Natural killer cell (primary cell): ENCODE measurements at places on chromosomes 7 and 10.

DNA sequence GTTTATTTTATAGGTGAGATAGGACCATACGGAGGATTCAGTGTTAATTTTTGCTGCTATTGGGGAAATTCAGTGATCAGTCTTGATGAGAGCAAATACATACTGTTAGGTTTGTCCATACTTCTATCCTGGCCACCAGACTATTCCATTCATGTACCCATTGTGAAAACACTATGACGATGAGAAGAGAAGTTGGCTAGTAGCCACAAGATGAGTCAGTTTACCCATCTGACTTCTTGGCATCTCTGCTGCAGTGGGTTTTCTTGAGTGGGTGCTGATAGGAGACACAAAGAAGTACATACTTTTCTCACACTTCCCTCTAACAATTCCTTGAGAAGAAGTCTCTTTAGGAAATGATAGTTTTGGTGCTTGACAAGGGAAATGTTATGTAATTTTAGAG lies 133.1 kb downstream of the TFPI2 start:
- DNase-seq, result no peak

- DNase-seq, result no peak
These were observed 34.1 kb upstream of the SLC26A3 start for GRCh38 chr7:107837145-107837512.

DNA sequence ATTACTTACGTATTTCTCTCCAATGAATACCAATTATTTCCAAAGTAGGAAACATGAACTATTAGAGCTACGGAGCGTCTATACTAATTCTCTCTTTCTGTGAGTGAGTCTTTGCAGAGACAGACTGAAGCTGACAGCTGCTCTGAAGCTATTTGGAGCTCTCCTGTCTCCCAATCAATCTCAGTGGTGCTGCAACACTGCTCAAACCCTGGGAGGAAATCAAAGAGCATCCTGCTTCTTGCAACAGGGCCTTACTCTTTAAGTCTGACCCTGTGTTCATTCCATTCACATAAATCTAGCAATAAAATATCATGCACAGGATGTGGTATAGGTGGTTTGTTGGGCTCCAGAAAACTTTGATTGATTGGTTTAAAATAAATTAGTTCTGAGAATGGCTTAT lies 685.7 kb upstream of the IGFBP3 start:
- no peak for DNase-seq

- DNase-seq, result no peak
These were observed 30.3 kb downstream of the ZAN start for GRCh38 chr7:100763556-100764140.

- no peak for DNase-seq
These were observed 58.1 kb downstream of the PKD1L1 start for GRCh38 chr7:47890125-47890524.

DNA sequence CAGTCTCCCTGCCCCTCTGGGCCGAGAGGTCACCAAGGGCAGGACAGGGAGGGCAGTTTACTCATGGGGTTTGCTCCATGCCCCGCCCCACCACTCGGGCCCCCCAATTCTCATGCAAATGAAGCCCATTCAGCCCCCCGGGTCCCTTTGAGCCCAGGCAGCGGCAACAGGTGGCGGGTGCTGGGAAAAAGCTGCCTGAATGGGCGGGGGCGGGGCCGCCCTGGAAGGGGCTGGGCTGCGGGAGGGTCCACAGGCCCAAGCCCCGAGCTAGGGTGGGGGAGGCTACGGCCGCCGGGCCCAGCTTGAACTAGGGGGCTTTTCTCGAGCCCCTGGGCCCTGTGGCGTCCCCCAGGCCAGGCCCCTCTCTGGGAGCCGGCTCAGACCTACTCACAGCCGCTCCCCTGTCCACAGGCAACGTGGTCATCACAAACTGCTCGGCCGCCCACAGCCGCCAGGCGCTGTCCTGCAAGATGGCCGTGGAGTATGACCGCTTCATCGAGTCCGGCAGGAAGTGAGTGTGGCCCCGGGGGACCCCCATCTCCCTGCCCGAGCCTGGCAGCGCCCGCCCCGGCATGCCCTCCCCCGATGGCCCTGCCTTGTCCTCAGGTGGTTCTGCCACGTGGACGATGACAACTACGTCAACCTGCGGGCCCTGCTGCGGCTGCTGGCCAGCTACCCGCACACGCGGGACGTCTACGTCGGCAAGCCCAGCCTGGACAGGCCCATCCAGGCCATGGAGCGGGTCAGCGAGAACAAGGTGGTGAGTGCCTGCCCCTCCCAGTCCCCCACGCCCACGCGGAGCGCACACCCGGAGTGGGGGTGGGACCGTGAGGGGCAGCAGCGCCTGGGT lies 5.5 kb downstream of the LFNG start:
- DNase-seq, result no peak

GRCh38 chr10:57579926-57580325 lies 687.8 kb downstream of the IPMK start:
- no peak for DNase-seq

- no peak for DNase-seq
These were observed 60.3 kb downstream of the ABI1 start for GRCh38 chr10:26800468-26800867.

- no peak for DNase-seq
These were observed 37.2 kb downstream of the IKZF1 start for GRCh38 chr7:50341724-50342123.

- DNase-seq, result no peak
These were observed 19.3 kb upstream of the SLC35G1 start for GRCh38 chr10:93874309-93875031.

GRCh38 chr10:110268971-110269370 lies 35.7 kb downstream of the SMNDC1 start:
- no peak for DNase-seq

GRCh38 chr10:129023082-129023481 lies 444.0 kb upstream of the MGMT start:
- no peak for DNase-seq

GRCh38 chr7:110051372-110051771 lies 1039.6 kb upstream of the LRRN3 start:
- DNase-seq, result no peak
